Mucosa of descending colon (tissue), 3 donors: ENCODE measurements at places on chromosomes 3 and 15.

DNA sequence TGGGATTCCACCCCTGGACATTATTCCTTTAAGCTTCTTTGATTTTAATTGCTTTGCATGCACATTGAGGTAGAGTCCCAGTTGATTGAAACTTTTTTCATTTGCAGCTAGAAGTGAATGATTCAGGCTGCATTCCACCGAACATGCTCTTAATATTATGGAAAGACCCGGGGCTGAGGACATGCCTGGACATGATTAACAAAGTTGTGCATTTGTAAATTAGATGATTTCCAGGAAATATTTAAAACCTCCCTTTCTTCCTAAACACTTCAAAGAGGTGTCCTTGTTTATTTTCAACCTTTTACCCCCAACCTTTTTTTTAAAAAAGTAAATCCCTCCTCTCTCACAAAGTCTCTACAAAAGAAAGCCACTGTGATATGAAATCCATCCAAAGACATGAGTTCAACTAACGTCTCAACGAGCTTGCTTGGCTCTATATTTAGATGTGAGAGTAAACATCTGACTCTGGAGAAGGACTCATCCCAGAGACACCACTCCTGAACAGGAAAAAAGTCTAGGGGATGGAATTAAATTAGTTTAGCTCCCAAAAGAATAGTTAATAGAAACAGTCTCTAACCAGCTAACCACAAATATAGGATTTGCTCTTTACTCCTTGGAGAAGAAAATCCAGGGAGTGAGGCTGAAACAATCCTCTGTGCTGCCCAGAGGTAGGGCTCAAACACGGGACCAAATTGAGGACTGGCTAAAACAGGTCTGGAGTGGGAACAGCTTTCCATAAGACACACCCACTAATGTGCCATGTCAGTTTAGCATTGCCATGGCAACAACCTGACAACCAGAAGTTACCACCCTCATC, 83.1 kb downstream of the XXYLT1 start:
- DNase-seq, result no peak

- no peak for DNase-seq
Measured at GRCh38 chr3:50264383-50264963, 4.5 kb upstream of the SEMA3B start.

DNA sequence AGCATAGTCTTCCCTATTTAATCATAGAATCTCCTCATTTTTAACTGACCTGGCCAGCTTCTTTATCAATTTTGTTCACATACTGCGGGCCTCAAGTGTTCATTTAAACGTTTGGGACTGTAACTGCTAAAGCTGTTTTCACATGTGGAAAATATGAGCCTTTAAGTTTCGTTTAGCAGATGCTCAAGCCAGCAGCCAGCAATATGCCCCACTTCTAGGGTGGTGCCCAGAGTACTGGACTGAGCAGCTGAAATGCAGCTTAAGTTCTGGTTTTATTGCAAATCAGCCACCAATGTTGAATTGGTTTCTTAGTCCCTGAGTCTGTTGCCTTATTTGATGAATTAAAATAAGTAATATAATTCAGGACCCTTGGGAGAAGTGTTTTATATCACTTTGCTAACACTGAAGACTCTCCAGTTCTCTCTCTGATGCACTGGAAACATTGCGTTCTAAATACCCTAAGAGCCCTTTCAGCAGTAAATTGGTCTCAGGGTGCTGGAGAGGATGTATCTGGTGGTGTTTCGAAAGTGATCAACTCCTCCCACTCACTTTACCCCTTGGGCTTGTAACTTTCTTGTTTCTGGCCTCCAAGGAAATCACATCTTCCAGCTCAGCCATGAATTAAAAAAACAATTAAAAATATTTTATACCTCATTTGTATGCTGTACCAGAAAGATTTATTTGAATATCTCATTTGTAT, 61.7 kb downstream of the B3GALNT1 start:
- no peak for DNase-seq

- DNase-seq, result no peak
Measured at GRCh38 chr3:49124991-49125670, 4.5 kb upstream of the USP19 start.

GRCh38 chr15:33913459-33913858, 54.8 kb upstream of the CHRM5 start:
- DNase-seq, result no peak

- DNase-seq, result no peak
Measured at GRCh38 chr15:71136793-71137518, 21.7 kb downstream of the THSD4 start.

DNA sequence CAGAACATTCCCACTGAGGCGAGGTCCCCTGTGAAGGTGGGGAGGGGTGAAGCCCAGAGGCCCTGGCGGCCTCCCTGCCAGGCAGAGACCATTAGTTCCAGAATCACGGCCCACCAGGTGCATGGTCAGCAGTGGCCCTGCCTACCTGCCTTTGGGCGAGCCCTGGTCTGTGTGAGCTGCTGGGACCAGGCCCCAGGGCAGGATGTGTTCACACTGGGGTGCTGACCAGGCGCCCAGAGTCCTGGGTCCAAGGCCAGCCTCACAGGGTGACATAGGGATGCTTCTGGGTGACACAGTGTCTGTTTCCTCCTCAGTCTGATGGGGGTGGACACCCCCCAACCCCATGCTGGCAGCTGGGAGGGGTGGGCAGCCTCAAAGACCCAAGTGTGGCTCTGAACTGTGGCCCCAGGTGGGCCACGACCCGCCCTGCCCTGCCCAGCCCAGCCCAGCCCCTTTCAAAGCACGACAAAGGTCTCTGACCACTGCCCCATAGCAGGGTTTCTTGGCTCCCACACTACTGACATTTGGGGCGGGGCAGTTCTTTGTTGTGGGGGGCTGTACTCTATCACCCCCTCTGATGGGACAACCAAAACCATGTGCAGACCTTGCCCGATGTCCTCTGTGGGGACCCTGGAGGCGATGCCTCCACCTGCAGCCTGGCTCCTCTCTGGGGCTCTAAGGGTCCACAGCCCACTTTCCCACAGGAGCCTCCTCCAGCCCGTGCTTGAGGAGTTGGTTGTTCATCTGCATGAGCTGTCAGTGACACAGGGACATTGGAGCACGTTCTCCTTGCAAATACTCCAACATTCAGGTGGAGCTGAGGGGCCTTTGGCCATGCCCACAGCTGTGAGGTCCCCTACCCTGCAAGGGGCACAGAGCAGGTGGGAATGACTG, 44.8 kb upstream of the SLC41A3 start:
- DNase-seq, result no peak

- DNase-seq, result no peak
Measured at GRCh38 chr3:190261015-190261414, 61.2 kb downstream of the CLDN1 start.

DNA sequence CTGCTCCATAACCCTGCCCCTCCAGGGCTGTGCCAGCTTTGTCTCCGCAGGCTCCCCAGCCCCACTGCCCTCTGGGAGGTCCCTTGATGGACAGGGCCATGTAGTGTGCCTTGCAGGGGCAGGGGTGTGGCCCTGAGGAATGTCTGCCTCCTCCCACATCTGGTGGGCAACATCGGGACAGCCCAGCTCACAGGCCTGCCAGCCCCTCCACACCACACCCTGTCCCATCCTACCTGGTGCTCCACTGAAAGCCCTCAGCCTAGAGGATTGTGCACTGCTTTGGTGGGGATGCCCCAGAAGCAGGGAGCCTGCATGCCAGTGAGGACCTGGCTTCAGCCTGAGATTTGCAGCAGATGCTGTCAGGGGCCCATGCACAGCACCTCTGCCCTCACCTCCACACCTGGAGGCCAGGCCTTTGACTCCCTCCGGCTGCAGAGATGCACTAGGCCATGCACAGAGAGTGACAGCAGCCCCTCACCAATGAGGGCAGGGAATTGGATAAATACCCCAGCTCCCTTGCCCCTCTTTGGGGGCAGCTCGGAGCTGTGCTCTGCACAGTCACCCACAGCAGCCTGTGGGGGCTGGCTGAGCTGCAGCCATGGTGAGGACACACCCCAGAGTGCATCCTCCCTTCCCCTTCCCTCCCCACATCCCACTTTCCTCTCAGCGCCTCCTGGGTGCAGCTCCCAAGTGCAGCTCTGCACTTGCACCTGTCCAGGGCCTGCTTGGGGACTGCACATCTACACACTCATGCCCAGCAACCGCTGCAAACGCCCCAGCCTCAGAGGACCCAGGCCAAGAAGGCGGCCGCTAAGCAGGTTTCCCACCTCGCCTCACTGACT, 2.7 kb downstream of the C3orf22 start:
- peak; percentile 0 for DNase-seq

DNA sequence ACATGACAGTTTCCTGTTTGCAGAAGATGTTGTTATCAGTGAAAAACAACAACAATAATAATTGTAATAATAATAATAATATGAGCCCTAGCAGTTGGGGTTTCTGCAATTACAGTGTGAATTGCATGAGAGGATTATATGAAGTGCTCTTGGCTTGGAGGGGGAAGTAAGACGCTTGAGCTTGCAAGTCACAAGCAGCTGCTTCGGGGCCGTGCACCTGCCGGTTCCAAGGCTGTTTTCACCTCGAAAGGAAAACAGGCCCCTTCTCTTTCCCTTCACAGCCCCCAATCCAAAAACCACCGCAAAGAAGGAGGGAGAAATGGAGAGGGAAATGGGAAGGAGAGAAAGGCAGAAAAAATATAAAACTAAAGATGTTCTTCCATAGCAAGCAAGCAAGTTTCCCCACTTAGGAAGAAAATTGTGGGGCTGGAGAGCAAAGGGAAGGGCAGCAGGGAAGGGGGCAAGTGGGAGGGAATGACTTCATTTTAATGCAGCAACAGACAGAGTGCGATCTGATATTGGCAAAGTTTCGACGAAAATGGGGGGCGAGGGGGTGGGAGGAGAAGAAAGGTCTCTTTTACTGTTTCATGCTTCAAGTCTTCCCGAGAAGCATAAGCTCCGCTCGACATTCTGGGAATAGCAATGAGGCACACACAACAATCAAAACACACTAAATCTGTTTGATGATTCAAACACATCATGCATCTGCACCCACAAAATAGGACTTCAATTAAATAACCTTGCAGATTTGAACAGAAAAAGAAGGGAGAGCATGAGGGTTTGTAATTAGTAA, 284.2 kb upstream of the ATP11B start:
- no peak for DNase-seq

- DNase-seq, result no peak
Measured at GRCh38 chr3:9097495-9097894, 134.2 kb upstream of the RAD18 start.

- no peak for DNase-seq
Measured at GRCh38 chr3:53671961-53672299, 174.3 kb downstream of the CHDH start.

GRCh38 chr15:51390241-51390965, 48.9 kb downstream of the GLDN start:
- no peak for DNase-seq
